Right ventricle myocardium inferior (tissue), 1 donor: ENCODE measurements at places on chromosomes 1 and 21.

GRCh38 chr1:192527950-192528349 is 47.6 kb upstream of the RGS1 start:
- DNase-seq: no peak

DNA sequence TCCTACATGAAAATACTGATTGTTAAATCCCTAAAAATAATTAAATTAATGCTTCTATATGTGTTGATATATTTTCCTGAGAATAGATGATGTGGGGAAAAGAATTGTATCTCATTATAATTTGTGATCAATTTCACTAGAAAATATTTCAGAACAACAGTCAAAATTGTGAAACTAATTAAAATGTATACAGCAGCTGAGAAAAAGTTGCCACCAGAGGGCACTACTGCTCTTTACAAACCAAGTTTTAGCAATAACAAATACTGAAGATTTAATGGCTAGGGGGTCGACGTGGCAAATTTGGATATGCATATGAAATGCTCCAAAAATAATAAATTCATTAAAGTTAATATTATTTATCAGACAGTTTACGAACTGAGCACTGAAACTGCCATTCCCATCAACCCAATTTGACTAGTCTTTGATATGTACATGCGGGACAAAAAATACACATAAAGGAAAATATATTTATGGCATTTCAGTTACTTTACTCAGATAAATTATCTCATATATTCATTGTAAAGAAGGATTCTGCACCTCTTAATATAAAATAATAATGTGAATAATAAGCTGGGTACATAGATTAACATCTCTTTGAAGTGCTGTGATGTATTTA is 96.3 kb upstream of the TMPRSS15 start:
- DNase-seq: no peak

DNA sequence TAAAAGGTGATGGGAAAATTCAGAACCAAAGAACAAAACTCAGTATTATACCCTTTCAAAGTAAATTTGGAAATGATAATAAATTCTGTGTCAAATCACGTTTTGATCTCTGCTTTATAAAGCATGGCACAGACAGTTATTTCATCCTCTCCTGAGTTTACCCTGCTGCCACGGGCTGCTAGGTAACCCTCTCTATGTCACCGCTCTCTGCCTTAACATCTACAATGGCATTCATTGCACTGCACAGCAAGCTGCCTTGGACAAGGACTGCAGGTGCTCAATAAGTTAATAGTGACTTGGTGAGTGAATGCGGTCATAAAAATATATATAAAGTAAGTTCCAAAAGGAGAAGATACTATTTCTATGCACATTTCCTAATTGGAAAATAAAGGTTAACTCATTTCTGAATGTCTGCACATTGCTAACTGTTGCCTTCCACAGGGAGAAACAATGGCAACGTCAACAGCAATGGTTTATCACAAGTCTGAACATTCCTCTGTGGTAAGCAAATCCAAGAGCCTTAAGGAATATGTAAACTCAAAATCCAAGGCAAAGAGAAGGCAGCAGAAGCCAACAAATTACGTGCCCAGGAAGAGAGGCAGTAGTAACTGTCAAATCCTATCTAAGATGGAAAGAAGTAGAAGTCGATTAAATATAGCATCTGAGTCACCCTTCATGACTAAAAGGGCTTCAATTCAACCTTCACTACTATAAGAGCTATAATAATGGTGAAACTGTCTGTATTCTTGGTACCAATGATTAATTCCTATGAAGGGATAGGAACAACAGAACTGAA is 19.4 kb downstream of the FYB2 start:
- DNase-seq: no peak

- DNase-seq: no peak
Observed at GRCh38 chr1:181739214-181739613, 255.9 kb downstream of the CACNA1E start.

GRCh38 chr1:99814373-99814900 is 35.7 kb upstream of the AGL start:
- DNase-seq: no peak

DNA sequence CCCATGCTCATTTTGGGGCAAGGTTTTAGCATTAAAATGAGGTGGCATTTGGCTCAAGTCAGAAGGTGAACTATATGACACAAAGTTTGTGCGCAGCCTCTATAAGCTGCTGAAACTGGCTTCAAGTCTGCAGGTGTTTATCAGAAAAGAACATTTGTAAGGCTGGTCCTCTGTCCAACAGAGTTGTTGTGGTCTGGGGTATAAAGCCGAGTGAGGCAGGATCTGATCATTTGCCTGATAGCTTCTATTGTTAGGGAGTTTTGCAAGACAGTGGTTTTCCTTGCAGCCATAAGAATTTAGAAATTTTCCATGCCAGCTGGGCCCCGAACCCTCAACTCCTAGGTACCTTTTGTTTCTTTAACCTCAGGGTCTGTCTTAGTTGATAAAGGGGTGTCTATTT is 130.8 kb downstream of the PGBD5 start:
- DNase-seq: no peak

- no peak for DNase-seq
Observed at GRCh38 chr1:44513111-44513510, 108.1 kb downstream of the RNF220 start.

DNA sequence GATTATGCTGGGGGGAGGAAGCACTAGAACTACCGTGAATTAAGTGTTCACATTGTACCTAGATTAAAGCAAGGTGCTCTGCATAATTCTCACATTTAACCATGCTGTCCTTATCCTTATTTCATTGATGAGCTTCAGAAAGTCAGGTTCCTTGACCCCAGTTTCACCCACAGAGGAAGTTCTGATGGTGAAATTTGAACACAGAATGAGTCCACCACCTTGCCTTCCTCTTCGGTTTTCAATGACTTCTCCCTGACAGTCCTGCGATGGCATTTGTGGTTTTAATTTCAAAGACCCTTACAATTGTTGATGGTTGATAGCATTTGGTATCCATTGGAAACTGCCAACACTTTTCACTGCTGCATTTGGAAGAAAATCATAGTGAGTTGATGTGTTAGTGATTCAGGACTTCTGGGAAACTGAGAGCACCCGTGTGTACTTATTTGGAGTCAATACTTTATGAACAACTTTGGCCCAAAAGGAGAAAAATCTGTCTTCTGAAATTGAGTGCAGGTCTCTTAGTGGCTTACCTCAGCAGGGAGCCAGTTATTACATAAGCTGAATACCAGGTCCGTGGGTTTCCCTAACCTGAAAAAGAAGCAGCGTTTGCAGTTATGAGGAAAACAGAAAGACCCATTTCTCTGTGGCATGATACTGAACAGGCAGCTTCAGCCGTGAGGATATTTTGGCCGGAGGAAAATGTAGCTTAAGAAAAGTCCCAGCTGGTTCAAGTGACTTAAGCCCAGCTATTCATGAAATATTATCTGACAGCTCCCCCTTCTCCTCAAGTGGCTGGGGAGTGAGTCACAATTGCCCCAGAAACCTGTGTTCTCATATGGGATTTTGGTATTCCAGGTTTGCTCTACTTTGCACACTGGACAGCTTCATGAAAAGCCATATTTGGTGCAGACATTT is 47.5 kb downstream of the ROR1 start:
- no peak for DNase-seq

DNA sequence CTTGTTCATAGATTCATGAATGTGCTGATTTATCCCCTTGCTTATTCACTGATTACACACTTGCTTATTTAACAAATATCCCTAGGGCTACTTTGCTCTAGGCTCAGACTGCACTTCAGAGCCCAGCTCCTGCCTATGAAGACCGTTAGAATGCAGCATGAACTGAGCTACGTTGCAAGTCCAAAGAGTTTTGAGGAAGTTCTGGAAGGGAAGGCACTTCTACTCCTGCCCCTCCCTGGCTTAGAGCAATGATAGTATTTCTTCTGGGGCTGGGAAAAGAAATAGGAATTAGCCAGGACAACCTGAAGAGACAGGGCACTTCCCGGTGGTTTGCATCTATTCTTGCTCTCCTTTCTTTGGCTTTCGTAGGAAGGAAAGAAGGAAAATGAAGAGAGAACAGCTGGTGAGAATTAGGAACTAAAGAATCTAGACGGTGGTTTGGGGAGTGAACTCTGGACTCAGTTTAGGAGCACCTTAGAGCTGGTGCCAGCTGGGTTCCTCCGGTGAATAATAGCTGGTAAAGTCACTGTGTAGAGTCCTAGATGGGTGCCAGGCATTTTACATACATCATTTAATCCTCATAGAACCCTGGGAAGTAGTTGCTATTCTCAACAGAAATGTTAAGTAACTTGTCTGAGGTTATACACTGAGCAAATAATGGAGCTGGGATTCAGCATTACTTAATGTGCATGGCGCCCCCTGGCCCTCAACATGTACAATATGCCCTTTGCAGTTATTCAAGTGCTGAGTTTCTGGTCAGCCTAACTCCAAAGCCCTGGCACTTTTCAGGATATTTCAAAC is 65.9 kb downstream of the NDUFS5 start:
- DNase-seq: no peak

GRCh38 chr1:109481646-109482045 is 2.1 kb upstream of the ATXN7L2 start:
- DNase-seq: no peak

- DNase-seq: no peak
Observed at GRCh38 chr21:22343303-22343702, 1345.1 kb downstream of the NCAM2 start.

DNA sequence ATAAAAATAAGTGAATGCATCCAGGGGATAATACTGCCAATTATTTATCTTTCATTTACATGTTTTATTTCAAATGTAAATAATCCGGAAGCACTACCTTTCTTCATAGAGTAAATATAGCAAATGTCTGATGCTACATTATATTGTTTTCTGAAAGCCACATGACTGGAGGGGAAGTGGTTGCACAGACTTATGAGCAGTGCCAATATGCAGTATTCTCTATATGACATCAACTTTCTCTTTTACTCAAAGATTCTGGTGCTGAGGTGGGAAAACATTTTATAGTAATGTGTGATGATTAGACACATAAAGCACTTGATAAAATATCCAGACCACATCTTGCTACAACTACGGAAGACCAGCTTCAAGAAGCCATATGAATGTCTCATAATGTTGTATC is 314.7 kb downstream of the NEGR1 start:
- DNase-seq: no peak

GRCh38 chr1:233443040-233443760 is 115.7 kb downstream of the MAP3K21 start:
- DNase-seq: no peak

- DNase-seq: no peak
Observed at GRCh38 chr1:86184426-86184825, 27.9 kb upstream of the COL24A1 start.
